Activated CD8-positive, alpha-beta memory T cell treated with anti-CD3 and anti-CD28 coated beads for 36 hours (primary cell): ENCODE measurements at places on chromosomes 4 and X. TPM values are rescaled to one million over a fixed set of nuclear protein-coding genes. Genes with fewer than 3 reads are reported as not detected.

MAGED4 gene
- not detected for total RNA-seq

HTATSF1 gene
- total RNA-seq, result 43.6 TPM

PLXNB3 gene
- 0.63 TPM for total RNA-seq

CXCL11 gene
- 0.13 TPM for total RNA-seq

PASD1 gene
- total RNA-seq, result not detected

CNGA1 gene
- 0.38 TPM for total RNA-seq
